ENCODE measurements at places on chromosomes 5 and 9.
A peak's percentile ranks its signal among the peaks of the same experiment; 100 is the strongest.

DNA sequence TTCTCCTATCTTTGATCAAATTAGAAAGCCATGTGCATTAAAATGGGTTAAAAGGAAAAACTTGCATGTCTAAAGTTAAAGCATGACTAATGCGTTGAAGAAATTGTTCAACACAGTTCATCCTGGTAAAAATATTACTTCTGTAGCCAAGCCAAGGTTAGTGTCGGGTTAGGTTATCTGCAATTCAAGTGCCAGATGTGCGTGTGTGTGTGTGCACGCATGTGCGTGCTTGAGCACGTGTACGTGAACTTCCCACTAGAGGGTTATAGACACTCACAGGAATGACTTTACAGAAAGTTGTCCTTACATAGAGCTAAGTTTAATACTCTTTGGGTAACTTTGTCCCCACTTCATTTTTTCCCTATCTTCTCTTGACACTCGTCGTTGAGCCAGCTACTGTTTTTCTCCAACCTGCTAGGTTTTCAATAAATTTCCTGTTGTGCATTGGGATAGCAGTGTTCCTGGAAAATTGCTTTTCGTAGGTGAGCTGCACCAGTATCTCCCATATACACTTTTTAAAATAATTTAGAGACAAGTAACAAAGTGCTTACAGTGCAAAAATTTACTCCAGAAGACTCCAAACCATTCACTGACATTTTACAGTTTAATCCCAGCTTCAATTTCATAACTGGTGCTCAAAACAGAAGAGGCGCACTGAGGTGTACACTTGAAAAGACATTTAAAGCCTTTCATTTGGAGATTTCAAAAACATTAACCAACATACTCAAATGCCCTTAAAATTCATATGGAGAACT lies 353.8 kb downstream of the NFIB start:
- DNase-seq = no peak

- DNase-seq = no peak
Measured at GRCh38 chr9:127977009-127977883, 3.5 kb downstream of the EEIG1 start.

DNA sequence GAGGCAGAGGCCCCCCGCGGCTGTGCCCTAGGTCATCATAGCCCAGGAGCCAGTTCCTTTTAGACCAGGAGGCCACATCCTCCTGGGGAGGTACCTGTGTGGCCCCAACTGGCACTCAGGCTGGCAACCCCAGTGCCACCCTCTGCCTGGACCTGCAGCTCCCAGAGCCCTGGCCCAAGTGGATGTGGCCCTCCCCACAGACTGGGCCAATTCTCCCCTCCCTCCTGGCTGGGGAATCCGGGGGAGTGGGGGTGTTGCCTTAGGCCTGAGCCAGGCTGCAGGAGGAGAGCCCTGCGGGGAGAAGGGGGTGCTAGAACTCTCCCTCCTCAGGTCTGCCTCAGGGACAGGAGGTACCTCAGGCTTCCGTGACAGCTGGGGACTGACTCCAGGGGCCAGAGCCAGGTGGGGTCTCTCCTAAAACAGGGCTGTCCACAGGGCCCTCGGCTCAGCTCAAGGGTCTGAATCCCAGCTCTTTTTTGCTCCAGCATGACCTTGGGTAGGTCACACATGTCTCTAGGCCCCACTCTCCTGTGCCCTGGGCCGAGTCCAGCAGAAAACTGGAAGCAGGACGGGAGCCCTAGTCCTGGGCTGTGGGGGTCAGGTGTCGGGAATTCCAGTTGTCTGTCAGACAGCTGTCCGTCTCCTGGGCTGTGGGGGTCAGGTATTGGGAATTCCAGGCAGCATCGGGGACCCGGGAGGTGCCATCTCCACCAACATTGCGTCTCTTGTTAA lies 9.6 kb downstream of the DNLZ start:
- DNase-seq = no peak

DNA sequence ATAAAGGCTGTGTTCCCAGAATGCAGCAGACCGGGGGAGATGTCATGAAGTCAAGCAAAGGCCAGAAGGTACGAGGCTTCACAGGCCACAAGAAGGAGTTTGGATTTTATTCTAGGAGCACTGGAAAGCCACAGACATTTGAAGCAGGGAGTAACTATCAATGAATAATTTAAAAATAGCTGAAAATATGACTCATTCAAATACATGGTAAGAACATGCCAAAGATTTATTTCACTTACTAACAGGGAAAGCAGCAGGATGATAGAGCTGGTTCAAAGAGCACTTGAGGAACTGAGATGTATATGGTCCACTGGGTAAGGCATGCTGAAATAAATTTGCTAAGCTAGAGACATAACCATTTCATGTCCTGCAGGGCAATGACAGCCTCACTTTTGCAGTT lies 53.2 kb downstream of the MSX2 start:
- DNase-seq = no peak

DNA sequence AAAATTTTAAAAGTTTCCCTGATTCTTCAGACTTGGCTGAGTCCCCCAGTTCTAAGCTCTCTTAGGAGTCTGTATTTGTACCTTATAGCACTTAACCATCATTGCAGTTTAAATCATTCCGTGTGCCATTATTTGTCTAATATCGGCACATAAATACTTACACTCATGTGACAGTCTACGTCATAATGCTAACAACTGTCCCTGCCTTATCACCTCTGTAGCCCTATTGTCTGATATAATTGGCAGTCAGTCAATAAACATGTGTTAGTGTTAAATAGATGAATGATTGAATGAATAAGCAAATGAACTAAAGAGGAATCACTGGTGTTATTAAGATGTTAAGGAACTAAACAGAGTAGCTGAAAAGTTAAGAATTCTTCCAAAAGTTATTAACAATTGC lies 287.8 kb downstream of the EBF1 start:
- no peak for DNase-seq

DNA sequence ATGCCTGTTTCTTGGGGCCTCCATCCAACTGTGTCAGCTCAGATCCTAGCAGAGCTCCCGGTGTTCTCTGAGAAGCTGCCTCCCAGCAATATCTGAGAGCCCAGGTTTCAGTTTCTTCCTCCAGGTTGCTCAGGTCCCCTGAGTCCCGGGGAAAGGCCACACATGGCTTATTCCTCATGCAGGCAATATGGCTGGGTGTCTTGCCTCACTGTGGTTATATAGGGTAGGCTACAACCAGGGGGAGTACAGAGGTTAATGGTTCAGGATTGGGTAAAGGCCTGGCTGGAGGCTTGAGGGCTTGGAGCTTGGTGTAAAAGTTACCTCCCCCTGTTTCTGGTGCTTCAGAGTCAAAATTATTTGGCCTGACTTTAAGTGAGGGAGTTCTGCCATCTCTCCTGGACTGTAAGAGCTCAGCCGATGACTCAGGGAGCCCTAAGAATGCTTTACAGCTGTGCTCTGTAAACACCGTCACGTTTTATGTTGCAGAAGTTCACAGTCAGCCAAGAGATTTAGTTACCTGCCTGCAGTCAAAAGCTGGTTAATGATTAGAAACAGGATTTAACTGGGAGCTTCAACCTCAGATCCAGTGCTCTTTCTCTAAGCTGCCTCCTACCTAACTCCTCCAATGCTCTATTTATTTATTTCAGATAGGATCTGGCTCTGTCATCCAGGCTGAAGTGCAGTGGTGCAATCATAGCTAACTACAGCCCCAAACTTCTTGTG lies 24.3 kb upstream of the UBAP2 start:
- peak; percentile 79 for DNase-seq

DNA sequence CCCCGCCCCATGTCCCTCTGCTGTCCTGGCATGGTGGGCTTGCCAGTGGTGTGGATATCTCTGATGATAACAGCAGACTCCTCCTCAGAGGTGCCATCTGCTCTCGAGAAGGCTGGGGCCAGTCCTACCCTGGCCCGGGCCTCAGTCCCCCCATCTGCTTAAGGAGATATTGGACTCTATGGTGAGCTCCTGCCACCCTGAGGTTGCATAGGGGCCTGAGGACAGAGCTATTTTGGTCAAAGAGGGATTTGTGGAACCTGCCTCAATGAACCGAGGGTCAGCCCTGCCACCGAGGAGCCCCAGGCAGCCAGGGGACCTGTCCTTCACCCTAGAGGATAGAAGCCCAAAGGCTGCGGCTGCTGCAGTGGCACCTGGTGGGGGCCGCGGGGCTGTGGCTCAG lies 32.6 kb downstream of the NTNG2 start:
- no peak for DNase-seq

Data from fibroblast of the conjunctiva (primary cell).